ENCODE measurements at places on chromosomes 2 and 18. TPM values are rescaled to one million over a fixed set of nuclear protein-coding genes. Genes with fewer than 3 reads are reported as not detected.

REG3A gene
- 0.31 TPM for total RNA-seq

ZFP36L2 gene
- total RNA-seq: 60.6 TPM

NT5DC4 gene
- 6.8 TPM for total RNA-seq

CHRNG gene
- total RNA-seq: not detected

B3GNT7 gene
- 0.20 TPM for total RNA-seq

NAT8 gene
- not detected for total RNA-seq

EMX1 gene
- total RNA-seq: 0.18 TPM

NCKAP5 gene
- not detected for total RNA-seq

ANXA4 gene
- total RNA-seq: 12.7 TPM

CTNNA2 gene
- 0.40 TPM for total RNA-seq

ACYP2 gene
- 3.4 TPM for total RNA-seq

DNA sequence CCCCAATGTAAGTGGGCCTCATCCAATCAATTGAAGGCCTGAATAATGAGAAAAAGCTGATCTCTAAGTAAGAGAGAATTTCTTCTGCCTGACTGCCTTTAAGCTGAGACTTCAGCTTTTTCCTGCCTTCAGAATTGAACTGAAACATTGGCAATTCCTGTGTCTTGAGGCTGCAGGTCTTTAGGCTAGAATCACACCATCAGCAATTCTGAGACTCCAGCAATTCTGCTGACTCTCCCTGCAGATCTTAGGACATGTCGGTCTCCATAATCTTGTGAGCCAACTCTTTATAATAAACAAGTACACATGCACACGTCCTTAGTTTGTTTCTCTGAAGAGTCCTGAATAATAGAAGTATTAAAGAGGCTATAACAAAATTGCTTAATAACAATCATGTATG lies 209.1 kb downstream of the FSIP2 start:
- DNase-seq: no peak

DNA sequence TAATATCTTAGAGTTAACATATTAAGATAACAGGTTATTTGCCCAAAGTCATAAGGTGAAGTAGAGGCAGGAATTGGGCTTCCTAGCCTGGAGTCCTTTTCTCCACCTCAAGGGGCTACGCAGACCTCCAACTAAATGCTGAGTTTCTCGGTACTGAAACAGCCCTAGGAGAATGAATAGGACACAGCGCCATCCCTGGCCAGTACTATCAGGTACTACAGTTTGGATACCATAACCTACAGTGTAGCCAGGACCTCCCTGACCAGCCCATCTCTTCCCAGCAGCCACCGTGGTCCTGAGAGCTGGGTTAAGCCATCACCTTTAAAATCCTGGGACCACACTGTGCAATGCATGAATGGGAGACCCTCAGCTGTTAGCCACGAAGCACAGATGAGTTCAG lies 15.7 kb downstream of the CASP8 start:
- peak; percentile 19 for DNase-seq

DNA sequence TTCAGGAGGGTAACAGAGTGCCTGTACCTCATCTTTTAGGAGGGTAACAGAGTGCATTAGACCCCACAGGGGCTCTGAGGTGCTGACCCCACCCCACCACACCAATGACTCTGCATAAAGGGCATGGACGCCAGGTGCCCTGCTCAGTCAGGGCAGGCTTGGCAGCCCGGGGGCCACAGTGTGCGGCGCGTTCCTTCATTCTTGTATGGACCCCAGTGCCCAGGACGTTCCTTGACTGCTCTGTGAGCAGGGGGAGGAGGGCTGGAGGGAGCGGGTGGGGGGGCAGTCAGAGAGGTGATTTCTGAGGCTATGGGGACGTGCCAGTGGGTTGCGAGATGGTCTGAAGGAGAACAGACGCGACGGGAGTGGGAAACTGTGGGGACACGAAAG lies 168.7 kb upstream of the NCK2 start:
- DNase-seq: no peak

DNA sequence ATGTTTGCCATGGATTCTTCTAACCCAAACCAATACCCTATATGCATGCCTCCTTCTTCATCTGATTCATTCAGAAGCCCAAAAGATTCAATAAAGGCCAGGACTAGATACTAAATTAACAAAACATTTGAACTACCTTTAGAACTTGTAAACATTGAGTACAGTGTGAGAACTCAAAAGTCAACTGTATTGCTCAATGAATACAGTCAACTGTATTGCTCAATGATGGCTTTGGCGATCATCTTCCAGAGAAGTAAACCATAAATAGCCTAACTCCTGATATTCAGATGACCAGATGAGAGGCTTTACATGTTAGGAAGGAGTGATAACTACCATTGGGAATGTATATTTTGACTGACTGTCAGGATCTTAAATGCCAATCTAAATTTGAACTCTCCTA lies 206.5 kb upstream of the ITGA4 start:
- DNase-seq: no peak

- no peak for DNase-seq
These were observed 295.5 kb upstream of the RND3 start for GRCh38 chr2:150783015-150783414.

DNA sequence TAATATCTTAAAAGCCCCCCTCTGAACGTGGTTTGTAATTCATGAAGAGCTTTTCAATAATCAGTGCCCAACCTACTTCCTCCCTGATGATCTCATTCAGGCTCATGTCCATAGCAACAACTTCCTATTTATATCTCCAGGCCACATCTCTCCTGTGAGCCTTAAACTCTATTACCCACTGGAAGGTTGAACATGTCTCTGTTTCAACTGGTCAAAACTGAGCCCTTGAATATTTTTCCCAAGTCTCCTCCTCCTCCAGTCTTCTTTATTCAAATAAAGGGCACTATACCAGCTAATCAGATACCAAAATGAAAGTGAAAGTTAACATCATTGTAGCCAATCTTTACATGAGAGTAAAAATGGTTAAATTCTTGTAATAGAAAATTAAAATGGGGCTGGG lies 63.7 kb upstream of the ITGA4 start:
- DNase-seq: no peak

DNA sequence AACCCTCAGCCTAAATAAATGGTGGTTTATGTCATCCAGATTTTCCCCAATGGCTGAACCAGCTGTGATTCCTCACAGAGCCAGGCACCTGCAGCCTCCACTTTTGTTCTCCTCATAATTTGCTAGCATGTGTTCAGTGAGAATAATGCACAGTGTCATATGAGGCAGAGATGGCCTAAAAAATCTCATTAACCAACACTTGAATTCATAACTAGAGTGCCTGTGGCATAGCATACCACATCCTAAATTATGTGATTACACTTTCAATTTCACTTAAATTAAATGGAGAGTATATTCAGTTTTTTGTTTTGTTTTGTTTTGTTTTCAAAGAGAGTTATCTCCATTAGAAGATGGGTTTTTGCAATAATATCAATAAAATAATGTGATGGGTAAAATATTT lies 488.0 kb downstream of the CBLN2 start:
- no peak for DNase-seq

- DNase-seq: no peak
These were observed 82.1 kb downstream of the ALK start for GRCh38 chr2:29839306-29839705.

- no peak for DNase-seq
These were observed 4.5 kb downstream of the CD28 start for GRCh38 chr2:203710952-203711351.

- DNase-seq: no peak
These were observed 16.5 kb upstream of the FIGN start for GRCh38 chr2:163752267-163752666.

DNA sequence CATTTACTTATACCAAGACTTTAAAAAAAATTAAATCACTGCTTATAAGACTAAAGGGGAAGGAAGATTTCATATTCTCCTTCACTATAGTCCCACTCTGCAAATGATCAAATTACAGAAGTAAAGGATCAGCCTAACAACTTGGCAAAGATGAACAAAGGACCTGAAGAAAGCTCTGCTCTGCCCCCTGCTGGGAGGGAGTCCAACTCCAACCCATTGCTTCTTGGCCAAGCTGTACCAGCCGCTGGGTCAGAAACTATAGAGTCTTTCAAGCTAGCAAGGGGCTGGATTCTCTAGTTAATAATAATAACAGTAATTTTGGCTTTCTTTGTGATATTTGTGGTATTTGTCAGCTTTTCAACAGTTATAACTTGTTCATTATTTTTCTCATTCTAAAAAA lies 927.0 kb upstream of the CRIM1 start:
- DNase-seq: peak; percentile 4

- no peak for DNase-seq
These were observed 124.3 kb downstream of the PAX3 start for GRCh38 chr2:222174450-222174849.

DNA sequence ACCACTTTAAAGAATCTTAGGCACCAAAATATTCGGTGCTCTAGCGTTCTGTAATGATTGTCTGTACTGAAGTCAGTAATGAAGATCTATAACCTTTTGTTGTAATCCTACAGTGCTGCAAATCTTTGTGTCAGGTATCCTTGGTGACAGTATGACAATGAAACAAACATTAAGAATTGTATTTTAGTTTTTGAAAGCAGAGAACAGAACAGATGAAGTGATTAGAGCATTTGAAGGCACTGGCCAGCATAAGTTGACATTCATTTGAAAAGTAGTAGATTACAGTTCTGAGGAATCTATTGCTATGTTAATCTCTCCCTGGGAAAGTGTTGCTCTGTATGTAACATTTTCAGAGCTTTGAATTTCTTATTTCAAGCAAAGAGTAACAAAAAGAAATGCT lies 451.2 kb downstream of the NUP35 start:
- no peak for DNase-seq
